MM.1S (cell line): ENCODE measurements at places on chromosomes 4 and X.

- DNase-seq = no peak
These were observed 613 bp upstream of the ARSJ start for GRCh38 chr4:113979905-113980615.

- no peak for DNase-seq
These were observed 16.8 kb upstream of the IRAK1 start for GRCh38 chrX:154036513-154036912.

GRCh38 chrX:1763294-1763693, 148.4 kb downstream of the ASMT start:
- no peak for DNase-seq

GRCh38 chr4:140038031-140038533, 115.9 kb downstream of the MAML3 start:
- no peak for DNase-seq

- no peak for DNase-seq
These were observed 310.0 kb downstream of the SLITRK2 start for GRCh38 chrX:146127617-146128016.

GRCh38 chr4:40972722-40973121, 223.0 kb downstream of the NSUN7 start:
- no peak for DNase-seq

DNA sequence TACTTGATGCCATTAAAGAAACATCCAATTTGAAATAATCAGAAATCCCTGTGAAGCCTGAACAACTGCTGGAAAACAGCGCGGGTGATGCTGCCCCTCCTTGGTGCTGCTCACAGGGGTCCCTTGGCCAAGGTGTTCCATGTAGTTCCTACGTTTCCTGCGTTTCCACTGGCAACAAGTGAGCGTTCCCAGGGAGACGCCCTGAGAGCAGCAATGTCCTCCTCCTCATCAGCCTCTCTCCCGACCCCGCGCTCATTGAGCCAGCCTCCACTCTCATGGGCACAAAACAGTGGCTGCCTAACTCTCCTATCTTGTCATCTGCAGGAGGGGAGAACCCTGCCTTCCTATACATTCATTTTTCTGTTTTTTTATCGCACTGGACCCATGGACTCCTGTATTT, 18.9 kb downstream of the LETM1 start:
- no peak for DNase-seq

- no peak for DNase-seq
These were observed 100.2 kb upstream of the AFAP1 start for GRCh38 chr4:8039853-8040252.

- no peak for DNase-seq
These were observed 202.4 kb downstream of the ADAMTS3 start for GRCh38 chr4:72366601-72367000.

DNA sequence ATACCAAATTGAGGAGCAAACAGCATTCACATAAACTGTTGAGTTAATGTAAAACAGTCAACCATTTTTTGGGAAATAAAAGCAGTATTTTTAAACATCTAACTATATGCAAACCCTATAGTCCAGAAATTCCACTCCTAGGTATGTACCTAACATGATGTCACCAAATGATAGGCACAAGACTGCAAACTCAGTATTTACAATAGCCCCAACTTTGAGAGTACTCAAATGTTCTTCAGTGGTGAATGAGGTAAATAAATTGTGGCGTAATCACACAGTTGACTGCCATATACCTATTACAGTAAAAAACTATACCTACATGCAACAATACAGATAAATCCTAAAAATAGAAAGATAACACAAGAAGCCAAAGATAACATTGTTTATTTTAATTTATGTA, 1243.8 kb upstream of the ADGRL3 start:
- DNase-seq = no peak

- no peak for DNase-seq
These were observed 56.8 kb downstream of the TSPAN7 start for GRCh38 chrX:38618180-38618579.

DNA sequence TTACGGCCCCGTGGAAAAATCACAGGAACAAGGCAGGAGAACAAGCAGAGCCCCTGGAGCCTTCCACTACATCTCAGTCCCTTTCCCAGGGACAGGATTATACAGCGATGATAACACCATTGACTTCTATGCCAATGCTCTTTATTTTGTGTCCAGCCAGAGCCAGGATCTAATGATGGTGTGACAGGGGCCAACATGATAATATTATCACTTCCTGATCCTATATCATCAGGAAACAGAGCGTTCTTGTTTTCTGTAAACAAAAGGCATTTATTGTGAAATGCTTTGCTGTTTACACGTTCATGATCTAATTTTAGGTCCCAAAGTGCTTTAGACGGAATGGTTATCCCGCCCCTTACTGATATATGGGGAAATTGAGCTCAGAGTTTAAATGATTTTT, 12.8 kb downstream of the TMPRSS11E start:
- DNase-seq = no peak

DNA sequence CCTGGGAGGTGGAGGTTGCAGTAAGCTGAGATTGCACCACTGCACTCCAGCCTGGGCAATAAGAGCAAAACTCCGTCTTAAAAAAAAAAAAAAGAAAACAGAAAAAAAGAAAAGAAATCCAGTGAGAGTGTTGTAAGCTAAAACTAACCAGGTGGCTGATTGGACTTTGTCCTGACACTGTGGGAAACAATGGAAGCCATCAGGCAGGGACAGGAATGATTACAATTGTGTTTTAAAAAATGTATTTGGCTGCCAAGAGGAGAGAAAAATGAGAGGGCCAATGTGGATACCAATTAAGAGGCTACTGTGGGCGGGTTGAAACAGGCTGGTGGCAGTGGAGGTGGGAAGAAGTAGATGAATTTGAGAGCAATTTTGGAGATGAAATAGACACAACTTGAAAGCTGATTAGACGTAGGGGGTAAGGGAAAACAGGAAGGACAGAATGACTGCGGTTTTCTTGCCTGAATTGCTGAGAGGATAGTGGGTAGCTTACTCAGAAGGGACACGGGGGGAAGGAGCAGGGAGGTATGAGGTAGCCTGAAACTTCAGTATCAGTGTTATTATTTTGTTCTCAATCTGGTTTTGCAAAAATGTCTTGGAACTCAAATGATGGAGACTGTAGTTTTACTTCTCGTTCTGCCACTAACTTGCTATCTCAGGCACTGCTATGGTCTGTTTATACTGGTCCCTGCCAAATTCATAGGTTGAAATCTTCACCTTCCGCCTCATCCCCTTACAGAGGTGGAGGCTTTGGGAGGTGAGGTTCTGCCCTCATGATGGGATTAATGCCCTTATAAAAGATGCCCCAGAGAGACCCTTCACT, 45.6 kb upstream of the CHRNA9 start:
- DNase-seq = no peak

GRCh38 chr4:108714880-108715279, 48.0 kb downstream of the ETNPPL start:
- DNase-seq = no peak

- peak; percentile 39 for DNase-seq
These were observed 234.1 kb downstream of the CPE start for GRCh38 chr4:165612936-165613335.

DNA sequence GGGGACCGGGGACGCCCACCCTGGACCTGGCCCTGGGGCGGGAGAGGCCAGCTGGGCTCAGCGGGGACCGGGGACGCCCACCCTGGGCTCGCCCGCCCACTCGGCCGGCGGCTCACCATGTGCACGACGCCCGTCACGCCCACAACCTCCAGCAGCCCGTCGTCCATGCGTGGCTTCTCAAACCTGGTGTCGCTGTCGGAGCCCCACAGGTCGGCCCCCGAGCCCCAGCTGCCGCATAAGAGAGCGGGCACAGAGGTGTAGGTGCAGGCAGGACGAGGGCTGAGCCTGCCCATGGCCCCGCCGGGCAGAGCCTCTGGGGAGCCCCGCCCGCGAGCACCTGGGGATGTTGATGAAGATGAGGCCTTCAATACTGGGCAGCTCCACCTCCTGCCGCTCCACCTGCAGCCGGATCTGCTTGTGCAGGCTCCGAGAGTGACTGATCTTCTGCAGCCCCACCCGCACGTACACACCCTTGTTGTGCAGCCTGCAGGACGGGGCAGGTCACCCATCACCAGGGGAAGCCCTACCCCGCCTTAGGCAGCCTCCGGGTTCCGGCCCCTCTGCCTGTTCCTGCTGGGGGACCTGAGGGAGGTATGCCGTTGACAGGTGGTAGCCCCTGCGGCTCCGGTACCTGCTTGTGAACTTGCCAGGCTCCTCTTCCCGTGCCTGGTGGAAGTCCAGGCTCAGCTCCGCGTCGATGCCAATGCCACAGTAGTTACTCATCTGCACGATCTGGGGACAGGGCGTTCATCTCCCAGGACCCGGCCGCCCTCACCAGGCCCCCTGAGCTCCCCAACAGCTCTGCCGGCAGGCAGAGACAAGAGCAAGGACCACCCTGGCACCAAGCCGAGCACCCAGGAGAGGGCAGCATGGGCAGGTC, 11.8 kb downstream of the DGKQ start:
- no peak for DNase-seq

- no peak for DNase-seq
These were observed 36.0 kb downstream of the CDKL5 start for GRCh38 chrX:18461431-18461830.

GRCh38 chr4:13471400-13471799, 12.7 kb downstream of the RAB28 start:
- DNase-seq = no peak

- no peak for DNase-seq
These were observed 566.1 kb downstream of the KCTD8 start for GRCh38 chr4:43882470-43882869.

DNA sequence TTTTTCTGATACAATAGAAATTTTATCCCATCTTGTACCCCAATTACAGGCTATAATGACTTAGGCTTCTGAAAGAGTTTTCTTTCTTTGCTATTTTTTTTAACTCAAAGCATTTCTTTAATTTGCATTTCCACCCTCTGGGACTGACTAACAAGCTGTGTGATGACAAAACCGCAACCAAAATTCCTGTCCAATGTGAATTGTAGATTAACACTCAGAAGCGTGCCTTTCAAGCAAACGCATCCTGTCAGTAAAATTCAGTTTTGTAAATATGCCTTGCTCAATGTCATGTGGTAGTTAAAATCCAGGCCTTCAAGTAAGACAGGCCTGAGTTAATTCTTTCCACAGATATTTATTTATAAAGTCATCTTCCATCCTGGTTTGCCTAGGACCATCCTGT, 50.3 kb downstream of the STK32B start:
- no peak for DNase-seq

GRCh38 chr4:37546586-37546985, 139.6 kb downstream of the RELL1 start:
- DNase-seq = no peak

- no peak for DNase-seq
These were observed 568.3 kb downstream of the ANKRD50 start for GRCh38 chr4:124144238-124144654.

DNA sequence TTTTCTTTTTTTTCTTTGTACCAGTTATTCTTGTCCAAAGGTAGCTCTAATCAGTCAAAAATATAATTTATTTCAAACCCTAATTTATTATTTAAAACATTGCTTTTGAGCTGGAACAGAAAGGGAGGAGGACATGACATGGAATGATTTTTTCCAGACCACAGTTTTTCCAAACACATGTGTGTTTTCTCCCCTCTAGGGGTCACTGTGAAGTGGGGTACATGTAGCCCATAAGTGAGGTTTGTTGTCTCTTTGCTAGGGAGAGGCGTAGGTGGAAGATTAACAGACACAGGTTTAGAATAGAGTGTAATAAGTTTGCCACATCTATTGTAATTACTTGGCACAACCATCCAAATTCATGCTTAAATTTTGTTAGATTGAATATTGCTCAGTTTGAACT, 83.0 kb downstream of the TNIP2 start:
- no peak for DNase-seq

DNA sequence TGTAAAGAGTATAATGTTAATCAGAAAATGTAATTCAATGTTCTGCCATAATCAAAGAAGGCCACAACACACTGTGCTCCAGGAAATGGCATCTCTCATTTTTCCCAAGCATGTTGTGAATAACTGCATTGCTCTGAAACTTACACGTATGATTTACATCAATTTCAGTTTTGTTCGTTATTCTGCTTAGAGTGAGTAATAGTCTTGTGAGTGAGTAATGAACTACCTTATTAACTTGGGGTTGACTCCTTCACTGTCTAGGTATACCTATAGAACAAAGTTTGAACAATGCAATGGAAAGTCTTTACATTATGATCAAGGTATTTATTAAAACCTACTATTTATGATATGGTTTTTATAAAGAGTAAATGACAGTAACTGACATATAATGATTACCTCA, 17.8 kb upstream of the IBSP start:
- no peak for DNase-seq

DNA sequence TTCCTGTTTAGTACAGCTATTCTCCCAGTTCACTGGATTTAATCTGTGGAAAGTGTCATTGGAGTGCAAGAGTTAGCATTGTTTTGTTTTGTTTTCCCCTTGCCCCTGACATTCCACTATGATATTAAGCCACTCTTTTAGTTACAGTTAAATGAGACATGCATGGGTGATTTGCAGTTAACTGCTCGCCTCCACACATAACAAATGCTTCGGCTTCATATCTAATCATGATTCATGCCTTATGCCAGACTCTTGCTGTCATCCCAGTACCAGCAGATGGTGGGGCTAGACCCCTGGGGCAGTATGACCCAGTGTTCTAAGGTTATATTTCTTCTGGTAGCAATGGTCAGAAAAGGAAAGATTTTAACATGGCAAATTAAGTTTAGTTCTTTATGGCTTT, 80.1 kb downstream of the RAP1GDS1 start:
- no peak for DNase-seq

DNA sequence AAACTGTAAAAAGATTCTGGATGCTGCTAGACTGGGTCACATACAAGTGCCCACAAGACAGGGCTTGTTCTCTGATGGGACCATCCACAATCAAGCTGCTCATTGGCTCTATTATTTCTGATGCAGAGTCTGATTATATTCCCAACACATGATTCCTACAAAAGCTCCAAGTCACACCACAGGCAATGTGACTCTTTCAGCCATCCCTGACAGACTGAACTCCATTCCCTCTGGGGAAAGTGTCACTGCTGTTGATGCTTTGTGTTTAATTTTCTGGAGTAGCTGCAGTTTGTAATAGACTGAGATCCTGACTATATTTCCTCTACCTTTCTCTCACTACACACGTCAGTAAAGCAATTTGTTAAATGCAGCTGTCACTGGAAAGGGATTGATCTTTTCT, 55.4 kb upstream of the BCLAF3 start:
- DNase-seq = no peak

GRCh38 chr4:110793381-110793801, 170.5 kb upstream of the PITX2 start:
- no peak for DNase-seq

- DNase-seq = no peak
These were observed 22.2 kb downstream of the C4orf50 start for GRCh38 chr4:5995901-5996623.

DNA sequence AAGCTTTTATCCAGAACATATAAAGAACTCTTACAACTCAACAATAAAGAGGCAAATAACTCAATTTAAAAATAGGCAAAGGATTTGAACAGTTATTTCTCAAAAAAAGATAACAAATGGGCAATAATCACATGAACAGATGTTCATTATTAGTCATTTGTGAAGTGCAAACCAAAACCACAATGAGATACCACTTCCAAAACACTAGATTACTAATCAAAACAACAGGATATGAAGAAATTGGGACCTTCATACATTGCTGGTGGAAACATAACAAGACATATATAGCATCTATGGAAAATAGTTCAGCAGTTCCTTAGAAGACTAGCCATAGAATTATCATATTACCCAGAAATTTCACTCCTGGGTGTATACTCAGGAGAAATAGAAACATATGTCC, 224.6 kb downstream of the FBXO8 start:
- no peak for DNase-seq
